T-helper 1 cell treated with Interleukin-12 subunit alpha and Interleukin-12 subunit beta and Interleukin-4 antibody, amounts not matched to agents 30 ng/mL and 1 ng/mL, for 36 hours (primary cell): ENCODE measurements at places on chromosomes 13 and 19. TPM values are rescaled to one million over a fixed set of nuclear protein-coding genes. Genes with fewer than 3 reads are reported as not detected.

PBX4 gene
- total RNA-seq: 68.2 and 72.1 TPM in 2 replicates

GPR42 gene
- total RNA-seq: 0.17 and 0.27 TPM in 2 replicates

ATP4B gene
- not detected in 2 replicates for total RNA-seq

KRTDAP gene
- not detected in 2 replicates for total RNA-seq

C19orf18 gene
- total RNA-seq: 0.32 TPM in 1 of 2 replicates, not detected in the other

BEST2 gene
- 0.10 TPM in 1 of 2 replicates, not detected in the other for total RNA-seq

KLK3 gene
- total RNA-seq: not detected in 2 replicates

EDNRB gene
- not detected in 2 replicates for total RNA-seq
